ENCODE measurements at places on chromosomes 1 and 21.

- DNase-seq = no peak
Measured at GRCh38 chr1:220430586-220430985, 97.3 kb upstream of the MARK1 start.

- DNase-seq = no peak
Measured at GRCh38 chr1:26993237-26994019, at the start of gene TRNP1. TRNP1 (plus strand) TSS chr1:26993692; CDS start chr1:26993787, 95 bp downstream.

DNA sequence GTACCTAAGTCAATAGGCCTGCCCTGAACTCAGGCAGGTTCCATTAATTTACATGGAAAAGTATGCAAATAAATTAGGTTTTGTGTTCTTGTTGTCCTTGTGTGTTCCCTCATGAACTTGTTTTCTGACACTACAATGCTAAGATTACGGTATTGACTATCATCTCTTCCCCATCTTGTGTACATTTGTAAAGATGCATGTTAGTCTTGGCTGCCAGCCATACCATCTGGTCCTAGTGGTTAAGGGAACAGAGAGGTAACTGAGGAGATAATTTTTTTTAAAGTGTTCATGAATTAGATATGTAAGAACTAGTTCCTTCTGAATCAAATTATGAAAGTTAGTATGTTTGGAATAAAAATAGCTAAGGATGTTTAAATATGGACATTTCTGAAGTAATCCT lies 167.6 kb upstream of the ADAMTS5 start:
- no peak for DNase-seq

- no peak for DNase-seq
Measured at GRCh38 chr1:70146488-70146887, 58.9 kb downstream of the LRRC40 start.

GRCh38 chr1:52294580-52294979 lies 71.4 kb downstream of the CC2D1B start:
- DNase-seq = no peak
